ENCODE measurements at places on chromosomes 2 and 18.

GRCh38 chr2:141707486-141707885 lies 423.3 kb downstream of the LRP1B start:
- DNase-seq = no peak

DNA sequence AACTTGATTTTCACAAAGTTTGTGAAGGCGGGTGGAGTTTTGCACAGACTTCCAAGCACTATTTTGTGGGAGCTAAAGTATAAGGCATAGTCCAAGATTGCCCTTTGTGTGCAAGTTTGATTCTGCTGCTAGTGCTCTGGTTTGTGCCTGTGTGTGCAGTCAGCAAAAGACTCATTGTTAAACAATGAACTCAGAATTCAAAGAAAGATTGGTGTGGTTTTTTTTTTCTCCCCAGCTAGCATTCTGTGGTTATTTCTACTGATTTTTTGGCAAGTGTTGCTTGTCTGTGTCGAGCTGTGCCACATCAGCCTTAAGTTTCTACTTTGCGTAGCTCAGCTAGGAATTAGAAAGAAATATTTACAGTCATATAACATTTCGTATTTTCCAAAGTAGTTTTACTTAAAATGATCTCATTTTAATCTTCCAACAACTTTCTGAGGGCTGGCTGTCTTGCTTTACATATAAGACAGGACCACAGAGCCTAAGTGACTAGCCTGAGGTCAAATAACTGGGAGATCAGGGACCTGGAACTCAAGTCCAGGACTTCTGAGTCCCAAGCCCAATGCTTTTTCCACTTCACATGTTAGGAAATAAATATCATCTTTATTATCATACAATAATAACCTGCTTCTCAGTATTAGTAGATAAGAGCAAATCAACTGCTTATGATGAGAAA lies 69.8 kb downstream of the BABAM2 start:
- DNase-seq = no peak

- no peak for DNase-seq
Observed at GRCh38 chr2:68889021-68889420, 17.8 kb upstream of the BMP10 start.

DNA sequence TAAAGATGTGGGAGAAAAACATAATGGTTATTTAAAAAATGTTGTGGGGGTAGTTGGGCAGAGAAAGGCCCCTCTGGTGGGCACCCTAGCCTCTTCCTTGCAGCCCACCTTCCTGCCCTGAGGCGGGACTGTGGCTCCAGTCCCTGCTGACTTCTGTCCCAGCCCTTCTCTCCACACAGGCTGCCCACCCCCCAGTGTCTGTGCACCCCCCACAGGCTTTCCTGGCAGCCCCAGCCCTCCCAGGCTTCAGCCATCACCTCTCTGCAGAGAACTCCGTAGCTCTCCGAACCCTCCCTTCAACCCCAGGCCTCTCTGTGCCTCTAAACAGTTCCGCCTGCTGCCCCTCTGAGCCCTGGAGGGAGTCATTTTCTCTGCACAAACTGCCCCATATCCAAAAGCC lies 75.4 kb downstream of the DYSF start:
- DNase-seq = no peak

DNA sequence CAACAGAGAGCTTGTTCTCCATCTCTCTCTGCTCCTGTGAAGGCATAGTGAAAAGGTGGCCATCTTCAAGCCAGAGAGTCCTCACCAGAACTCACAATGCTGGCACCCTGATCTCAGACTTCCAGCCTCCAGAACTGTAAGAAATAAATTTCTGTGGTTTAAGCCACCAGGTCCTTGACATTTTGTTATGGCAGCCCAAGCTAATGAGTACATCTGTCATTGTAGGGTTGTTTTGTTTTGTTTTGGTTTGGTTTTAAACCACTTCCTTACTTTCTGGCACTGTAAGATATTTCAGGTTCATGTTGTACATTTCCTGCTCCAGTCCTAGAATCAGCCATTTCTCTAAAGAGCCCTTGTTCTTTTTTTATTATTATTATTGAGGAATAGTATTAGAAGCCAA lies 171.2 kb downstream of the CPS1 start:
- no peak for DNase-seq

- peak; percentile 32 for DNase-seq
Observed at GRCh38 chr2:169767243-169767888, 31.3 kb upstream of the SSB start.

GRCh38 chr2:204842661-204843485 lies 297.6 kb downstream of the PARD3B start:
- no peak for DNase-seq

GRCh38 chr18:79404567-79404910 lies 8.8 kb downstream of the NFATC1 start:
- no peak for DNase-seq

- no peak for DNase-seq
Observed at GRCh38 chr2:224268441-224268840, 133.5 kb downstream of the FAM124B start.

DNA sequence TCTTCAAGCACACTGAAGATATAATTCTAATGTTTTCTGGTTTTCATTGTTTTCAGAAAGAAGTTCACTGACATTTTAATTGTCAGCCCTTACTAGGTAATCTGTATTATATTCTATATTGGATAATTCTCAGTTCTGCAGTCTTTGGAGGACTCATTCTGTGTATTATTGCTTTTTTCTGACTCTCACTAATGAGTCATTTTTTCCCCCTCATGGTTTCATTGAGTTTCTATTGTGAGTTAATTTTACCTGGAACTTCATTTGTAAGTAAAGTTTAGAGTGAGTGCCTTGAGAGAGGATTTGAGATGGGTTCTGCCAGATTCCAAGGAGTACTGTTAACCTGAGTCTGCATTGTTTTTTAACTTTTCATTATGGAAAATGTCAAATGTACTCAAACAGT lies 90.4 kb upstream of the LYPD1 start:
- DNase-seq = no peak

- no peak for DNase-seq
Observed at GRCh38 chr2:120850551-120850950, 114.9 kb downstream of the GLI2 start.

- no peak for DNase-seq
Observed at GRCh38 chr2:143553261-143553660, 424.0 kb downstream of the ARHGAP15 start.

- DNase-seq = no peak
Observed at GRCh38 chr2:9030190-9030589, 26.7 kb upstream of the MBOAT2 start.

DNA sequence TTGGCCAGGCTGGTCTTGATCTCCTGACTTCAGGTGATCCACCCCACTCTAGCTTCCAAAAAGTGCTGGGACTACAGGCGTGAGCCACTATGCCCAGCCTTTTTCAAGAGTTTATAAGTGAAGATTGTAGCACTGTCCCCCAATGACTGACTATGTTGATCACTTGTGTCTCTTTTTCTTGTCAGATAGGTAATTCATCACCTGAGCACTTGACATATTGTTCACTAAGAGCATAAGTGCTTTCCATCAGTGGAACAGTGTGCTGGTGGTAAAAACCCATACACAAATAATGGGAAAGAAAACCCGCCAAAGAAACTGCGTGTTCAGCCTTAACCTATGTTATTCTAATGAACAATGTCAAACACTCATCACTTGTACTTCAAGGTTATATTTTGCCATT lies 414.4 kb upstream of the CDH7 start:
- DNase-seq = no peak

GRCh38 chr2:73289304-73289703 lies 4.0 kb downstream of the EGR4 start:
- no peak for DNase-seq

DNA sequence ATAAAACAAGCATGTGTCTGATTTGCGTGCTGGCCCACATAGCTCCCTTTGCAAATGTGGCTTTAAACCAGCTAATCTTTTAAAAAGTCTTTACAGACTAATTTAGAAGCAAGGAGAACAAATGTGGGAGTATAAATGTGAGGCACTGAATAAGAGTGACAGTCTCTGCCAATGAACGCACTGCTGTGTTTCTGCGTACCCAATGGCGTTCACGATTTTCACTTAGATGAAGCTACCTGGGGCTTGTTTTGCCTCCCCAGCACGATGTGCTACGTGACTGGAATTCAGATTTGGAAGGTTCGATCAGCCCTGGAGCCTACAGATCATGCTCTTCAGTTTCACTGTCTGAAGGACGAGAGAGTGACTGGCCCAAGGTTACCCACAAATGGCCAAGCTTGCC lies 10.8 kb upstream of the CRACDL start:
- DNase-seq = no peak

DNA sequence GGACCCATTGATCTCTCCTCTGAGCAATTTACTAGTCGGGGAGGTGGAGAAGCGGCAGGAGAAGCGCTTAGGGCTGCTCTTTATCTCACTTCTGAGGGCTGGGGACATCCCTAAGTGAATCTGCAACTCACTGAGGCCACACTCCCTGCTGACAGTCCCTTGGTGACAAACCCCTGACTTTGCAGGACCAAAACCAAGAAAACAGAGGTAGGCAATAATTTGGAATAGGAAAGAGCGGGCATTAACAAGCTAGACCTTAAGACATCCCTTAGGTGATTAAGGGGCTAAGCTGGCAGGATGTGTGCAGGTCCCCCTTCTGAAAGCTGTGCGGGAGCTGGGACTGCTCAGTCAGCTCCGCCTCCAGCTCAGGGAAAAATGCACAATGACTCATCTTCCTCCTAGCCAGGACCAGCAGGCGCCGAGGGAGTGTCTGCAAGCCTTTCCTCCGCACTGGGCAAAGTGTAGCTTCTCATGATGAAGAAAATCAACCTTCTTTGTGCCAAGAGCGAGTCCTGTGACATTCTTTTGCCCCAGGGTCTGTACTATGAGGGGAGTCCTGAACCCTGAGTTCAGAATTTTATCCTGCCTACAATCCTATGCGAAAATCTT lies 63.3 kb downstream of the BOD1L2 start:
- DNase-seq = peak; percentile 2

- peak; percentile 2 for DNase-seq
Observed at GRCh38 chr2:211454679-211455078, 898.3 kb downstream of the CPS1 start.

DNA sequence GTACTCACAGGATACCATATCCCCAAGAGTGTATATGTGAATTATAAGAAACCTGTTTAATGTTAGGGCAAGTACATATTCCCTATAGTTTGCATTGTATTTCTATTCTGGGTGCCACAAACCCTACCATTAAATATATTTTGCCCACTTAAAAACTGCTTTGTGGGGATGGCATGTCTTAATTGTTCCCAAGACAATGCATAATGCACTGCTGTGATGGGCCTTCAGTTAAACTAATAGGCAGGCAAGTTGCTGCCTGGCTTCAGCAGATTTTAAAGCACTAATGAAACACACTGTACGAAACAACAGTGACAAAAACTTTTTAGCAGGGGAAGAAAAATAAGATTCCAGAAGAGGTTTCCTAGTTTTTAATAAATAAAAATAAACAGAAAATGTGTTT lies 104.8 kb upstream of the VRK2 start:
- no peak for DNase-seq

DNA sequence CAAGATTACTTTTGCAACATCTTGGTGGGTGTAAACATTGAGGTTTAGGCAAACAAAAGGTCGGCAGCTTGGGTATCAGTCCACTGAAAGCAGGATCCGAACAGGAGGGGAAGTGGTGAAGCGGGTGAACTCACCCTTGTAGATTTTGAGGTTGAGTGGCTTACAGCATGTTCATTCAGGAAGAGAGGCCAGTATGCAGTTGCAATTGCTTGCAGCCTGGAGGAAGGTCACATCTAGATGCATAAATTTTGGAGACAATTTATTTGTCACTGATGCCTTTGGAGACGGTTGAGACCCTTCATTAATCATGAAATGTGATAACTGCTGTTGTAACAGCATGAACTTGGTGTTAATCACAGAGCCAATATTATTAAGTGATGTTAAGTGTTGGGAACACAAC lies 131.1 kb downstream of the LTBP1 start:
- no peak for DNase-seq

DNA sequence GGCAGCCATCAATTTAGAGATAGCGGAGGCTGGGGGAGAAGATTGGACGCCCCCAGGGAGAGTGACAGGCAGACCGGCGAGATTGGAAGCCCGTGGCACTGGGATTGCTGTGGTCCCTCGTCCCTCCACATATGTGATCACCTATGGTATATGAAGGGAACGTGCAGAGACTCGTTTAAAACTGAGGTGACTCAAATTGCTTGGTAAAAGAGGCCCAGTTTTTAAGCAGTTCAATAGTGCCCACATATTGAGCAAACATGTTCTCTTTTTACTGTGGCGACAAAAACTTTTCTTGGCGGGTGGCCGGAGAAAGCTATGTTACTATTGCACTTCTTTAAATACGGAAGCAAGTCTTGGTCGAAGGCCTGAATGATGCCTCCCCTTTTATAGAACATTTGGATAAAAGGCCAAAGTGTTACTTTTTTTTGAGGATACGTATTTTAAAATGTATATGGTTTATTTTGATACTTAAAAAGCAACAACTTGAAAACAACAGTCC lies 9.1 kb downstream of the B3GNT2 start:
- no peak for DNase-seq

- no peak for DNase-seq
Observed at GRCh38 chr2:98127229-98127989, 40.4 kb downstream of the VWA3B start.

DNA sequence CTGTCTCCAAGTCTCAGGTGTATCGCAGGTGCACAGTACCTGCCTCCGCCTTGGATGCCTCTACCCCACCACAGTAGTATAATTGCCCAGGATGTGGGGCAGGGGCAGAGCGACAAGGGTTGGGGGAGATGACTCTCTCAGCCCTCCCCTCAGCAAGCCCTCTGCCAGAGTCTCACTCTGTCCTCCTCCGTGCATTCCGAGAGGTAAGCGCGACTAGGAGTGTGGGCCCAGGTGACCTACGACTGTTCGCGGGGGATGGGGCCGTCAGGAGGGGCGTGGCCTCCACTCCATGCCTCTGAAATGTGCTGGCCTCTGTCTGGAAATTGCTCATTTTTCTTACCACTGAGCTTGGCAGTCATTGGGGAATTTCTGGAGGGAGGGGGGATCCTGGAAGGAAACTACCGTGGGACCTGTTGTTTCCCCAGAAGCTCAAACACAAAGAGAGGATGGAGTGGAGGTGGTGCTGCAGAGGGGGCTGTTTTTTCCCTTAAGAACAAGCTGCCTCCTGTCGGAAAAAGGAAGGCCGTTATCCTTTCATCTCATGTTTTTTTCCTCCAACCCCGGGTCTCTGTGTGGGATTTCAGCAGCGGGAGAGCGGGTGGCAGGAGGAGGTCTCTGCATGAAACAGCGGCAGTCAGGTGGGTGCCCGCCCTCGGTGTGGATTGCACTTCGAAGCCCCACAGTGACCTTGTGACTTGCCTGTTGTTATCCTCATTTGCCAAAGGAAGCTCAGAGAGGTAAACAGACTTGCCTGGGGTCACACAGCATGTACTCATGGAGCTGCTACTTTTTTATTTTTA lies 13.0 kb upstream of the RALB start:
- DNase-seq = no peak

DNA sequence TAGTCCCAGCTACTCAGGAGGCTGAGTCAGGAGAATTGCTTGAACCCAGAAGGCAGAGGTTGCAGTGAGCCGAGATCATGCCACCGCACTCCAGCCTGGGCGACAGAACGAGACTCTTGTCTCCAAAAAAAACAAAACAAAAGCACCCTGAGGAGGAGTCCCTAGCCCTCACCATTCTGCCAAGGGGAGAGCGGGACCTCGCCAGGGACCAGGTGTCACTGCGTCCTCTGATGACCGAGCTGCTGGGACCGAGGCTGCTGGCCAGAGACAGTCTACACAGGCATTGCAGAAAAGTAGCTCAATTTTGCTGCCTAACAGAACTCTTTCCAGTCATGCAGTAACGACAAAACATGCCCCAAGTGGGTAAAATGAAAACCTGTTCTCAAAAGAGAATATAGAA lies 18.4 kb downstream of the NCK2 start:
- DNase-seq = no peak

All from right kidney (tissue), 9 donors.